Stimulated activated CD4-positive, alpha-beta T cell treated with anti-CD3 and anti-CD28 coated beads, Interleukin-2, amount 100 ng/mL, for 48 hours (primary cell): ENCODE measurements at places on chromosomes 6 and 20.
A peak's percentile ranks its signal among the peaks of the same experiment; 100 is the strongest.

DNA sequence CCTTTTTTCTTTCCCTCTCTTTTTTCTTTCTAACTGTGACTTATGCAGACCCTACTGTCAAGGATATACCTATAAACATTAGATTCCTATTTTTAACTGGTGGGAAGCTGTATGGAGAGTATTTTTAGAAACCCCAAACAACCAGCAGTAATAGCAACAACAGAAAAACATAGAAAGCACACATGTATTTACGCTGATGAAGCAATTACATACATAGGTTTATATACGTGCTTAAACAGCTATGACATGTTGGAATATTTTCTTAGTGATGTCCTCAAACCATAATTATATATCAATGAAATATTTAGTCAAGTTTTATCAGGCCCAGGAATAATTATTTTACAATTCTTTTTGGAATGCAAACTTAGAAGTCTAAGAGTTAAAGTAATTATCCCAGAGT lies 294.3 kb upstream of the SOX4 start:
- no peak for DNase-seq

DNA sequence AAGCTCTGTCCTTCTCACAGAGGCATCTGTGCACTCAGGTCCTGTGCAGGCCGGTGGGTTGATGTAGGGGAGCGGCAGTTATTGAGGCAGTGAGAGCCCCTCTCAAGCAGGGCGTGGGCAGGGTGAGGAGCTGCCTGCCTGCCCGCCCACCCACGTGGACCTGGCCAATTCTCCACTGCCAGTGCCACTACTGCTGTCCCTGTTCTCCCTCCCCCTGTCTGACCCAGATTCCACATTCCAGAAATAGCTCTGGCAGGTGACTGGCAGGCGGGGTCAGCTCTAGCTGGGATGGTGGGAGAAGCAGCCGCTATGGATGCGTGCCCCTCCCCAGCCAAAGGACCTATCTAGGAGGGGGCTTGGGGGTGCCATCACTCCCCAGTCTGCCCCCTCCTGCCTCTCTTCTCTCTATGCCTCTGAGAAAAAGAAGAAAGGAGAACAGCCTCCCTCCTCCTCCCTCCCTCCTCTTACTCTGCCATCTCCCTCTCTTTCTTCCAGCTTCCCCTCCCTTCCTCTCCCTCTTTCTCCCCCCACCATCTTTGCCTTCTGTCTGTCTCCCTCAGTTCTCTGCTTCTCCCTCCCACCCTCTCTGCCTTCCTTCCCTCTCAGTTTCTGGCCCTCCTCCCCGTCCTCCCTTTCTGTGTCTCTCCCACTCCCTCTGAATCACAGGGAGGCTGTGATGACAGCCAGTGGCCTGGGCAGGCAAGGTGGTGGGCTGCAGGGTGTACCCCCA lies 86.5 kb upstream of the MYL9 start:
- no peak for DNase-seq

DNA sequence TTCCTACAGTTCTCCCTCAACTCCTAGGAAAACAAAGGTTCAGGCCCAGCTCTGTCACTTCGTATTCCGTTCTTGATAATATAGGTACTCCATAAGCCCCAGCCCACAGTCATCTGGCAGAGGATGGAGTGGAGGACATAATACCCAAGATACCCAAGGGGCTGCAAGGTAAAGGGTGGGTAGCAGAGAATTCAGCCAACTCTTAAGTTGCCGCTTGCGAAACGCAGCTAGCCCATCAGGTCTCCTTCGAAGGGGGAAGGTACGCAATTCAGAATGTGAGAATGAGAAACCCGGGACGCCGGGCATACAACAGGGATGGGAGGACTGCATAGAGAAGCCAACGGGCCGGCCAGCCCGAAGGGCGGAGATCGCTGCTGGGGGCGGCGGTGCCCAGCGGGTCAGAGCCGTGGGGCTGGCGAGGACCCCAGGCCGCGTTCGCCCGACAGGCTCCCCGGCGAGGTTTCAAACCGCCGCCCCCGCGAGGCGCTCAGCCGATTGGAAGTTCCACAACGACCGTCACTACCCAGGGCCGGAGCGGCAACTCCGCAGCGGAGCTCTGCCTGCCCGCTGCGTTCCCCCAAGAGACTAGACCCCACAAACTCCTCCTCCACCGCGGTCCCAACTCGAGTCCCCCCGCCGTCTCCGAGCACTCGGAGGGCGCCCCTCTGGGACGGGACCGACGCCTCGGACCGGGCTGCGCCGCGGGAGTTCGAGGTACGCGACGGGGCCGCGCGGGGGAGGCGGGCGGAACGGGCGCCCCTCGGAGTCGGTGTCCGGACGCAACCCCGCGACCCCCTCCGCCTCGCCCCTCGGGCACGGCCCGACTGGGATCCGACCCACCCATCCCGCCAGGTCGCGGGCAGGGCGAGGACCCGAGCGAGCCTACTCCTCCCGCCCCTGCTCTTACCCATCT lies 911 bp downstream of the CDK19 start:
- DNase-seq: peak; percentile 52

GRCh38 chr20:62220666-62221568 lies 839 bp upstream of the HRH3 start:
- DNase-seq: no peak

DNA sequence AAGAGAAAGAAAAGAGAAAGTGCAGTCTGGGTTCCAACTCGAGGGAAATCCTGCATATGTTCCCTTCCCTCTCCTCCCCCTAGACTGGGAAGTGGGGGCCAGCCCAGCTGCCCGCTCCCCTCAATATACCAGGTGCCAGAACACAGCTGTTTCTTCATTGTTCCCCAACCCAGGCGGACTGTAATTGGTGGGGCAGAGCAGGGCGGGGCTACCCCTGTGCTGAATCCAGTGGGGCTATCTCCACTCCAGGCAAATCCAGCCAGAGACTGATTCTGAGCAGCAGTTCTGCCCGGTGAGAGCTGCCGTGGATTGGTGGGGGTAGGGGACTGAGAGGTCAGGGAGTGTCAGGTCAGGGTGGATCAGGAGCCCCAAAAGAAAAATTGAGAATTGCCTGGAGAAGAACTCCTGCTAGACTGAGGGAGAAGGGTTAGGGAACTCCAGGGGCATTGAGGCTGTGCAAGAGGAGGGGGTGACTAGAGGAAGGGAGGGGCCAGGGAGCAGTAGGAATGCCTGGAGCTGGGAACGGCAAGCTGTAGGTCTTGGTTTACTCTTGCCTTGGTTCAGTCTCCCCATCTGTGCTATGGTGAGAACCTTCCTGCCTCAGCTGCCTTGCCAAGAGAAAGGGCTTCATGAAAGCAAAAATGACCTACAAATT lies at the start of gene MYMX:
TSS of gene MYMX (plus strand) at position 250 of the 655 bp plus-strand sequence. CDS start 546 bp downstream, outside the sequence.
- DNase-seq: no peak

GRCh38 chr6:44738601-44739146 lies 351.2 kb downstream of the CDC5L start:
- DNase-seq: no peak

DNA sequence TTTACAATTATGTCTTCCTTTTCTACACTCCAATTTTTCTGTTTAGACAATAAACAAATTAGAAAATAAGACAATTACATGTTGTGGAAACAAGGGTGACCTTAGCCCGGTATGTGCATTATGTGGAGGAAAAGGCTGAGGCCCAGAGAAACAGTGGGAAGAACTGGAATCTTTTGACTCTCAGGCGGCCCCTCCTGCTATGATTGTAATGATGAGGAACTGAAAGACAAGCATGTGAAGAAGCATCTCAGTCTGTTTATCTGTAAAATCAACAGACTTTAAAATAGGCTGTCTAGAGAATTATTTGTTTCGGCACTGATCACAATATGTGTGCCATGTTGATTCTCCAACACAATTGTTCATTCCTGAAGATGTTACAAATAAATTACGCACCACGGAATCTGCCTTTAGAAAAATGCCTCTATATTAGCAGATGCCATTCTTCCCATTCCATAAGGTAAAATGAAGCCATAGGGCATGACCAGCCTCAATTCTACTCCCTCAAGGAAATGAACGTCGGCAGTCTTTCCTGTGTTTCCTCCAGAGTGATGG lies 1201.6 kb upstream of the CITED2 start:
- no peak for DNase-seq

DNA sequence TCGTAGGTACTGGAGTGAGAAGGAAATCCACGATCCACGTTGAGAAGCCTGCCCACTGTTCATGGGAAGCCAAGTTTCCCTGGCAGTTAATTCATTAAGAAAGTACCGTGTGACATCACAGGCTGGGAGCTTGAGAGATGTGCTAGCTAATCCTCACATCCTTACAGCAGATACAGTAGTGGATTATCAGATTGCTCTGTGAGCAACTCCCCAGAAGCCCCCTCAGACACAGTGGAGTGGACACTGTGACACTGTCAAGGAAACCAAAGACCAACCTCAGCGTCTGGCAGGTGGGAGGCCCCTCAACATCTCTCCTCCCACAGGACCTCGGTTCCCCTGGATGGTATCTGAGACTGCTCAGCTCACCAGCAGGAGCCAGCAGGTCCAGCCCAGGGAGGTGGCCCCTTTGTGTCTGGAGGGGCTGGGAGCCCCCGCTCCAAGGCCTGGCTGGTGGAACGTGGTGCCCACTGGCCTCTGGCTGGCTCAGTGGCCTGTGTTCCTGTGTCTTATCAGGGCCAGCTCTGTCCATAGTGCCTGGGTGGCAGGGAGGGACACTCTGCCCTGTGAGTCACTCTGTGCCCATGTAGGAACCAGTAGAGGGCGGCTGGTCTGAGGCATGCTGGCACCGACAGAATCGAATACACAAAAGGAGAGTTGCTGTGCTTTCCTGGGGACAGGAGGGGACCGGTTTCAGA lies 7.2 kb downstream of the PYGB start:
- no peak for DNase-seq

DNA sequence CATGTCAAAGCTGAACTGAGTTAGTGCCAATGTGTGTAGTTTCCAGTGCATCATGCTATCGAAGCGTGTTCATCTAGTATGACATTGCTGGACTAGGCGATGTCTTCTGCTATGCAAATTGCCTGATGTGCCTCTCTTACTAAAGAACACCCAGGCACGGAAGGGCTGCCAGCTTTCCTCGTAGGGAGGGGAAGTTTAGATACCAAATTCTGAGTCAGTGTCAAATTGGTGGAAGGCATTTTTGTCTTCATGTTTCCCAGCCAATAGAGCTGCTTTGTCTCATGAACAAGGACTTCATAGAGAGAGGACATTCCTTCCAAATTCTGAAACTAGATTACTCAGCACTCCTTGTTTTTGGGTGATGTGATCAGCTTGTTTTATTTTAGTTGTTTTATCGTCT lies 320.1 kb downstream of the BTBD3 start:
- no peak for DNase-seq

- DNase-seq: no peak
Measured at GRCh38 chr6:27608916-27609883, 136.3 kb upstream of the ZNF184 start.

GRCh38 chr6:79515436-79515835 lies 21.8 kb downstream of the LCA5 start:
- no peak for DNase-seq

GRCh38 chr6:22596011-22596410 lies 26.6 kb downstream of the HDGFL1 start:
- no peak for DNase-seq

DNA sequence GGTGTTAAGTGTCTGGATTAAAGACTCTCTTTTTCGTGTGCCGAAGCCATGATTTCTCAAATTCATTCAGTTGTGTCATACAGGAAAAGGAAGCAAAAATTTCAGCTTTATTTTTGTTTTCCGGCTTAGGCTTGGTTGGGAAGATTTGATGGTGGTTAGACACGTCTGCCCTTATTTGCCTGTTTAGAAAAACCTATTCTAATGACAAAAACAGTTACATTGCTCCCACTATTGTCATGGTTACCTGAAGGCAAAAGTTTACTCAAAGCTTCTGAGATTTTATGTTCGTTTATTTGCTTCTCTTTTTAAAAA lies 982 bp downstream of the DNAJC5 start:
- DNase-seq: no peak

- no peak for DNase-seq
Measured at GRCh38 chr6:12369781-12370262, 79.7 kb downstream of the EDN1 start.

DNA sequence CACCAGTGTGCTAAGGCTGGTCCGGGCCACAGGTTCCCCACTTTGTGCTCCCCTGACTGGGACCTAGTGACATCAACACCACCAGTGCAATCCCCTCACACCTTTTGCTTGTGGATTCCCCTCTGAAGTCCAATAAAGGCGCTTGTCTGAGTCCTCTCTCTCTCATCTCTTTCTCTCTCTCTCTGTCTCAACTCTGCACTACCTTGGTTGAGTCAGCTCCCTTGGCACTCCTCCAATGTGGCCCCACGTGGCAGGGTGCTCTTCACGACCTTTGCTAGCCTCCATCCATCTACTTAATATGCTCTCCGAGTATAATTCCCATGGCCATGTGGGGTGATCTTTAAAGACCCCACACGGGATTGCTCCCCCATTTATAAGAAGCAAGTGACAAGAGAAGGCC lies 385.0 kb downstream of the CD83 start:
- no peak for DNase-seq

DNA sequence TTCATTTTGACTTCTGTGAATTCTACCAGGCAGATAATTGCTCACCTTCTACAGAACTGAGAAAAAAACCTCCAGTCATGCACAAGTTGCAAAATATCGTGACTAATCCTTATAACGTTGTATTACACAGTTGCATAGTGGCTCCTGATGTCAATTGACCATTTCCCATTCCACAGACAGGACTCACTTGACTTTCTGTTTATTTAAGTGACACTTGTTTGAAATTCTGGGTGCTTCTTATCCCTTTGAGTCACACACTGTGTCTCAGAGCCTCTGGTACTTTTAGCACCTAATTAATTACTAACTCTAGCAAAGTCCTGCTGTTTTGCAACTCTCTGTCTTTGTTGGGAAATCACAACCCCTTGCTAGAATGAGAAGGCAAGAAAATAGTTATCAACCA lies 16.2 kb upstream of the RSPO3 start:
- DNase-seq: no peak

DNA sequence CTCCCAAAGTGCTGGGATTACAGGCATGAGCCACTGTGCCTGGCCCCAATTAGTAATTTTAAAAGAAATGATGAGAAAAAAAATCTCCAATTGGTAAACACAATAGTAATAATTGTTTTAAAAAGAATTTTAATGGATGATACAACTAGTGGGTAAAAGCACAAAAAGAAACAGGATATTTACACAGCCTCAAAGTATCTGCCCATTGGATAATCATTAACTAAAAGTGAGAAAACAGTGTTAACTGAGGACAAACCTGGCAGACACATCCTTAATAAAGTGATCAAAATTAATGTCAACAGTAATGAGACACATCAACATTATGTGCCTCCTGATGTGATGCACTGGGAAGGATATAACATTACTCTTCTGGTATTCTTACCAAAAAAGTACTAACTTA lies 24.5 kb downstream of the DTNBP1 start:
- DNase-seq: no peak

DNA sequence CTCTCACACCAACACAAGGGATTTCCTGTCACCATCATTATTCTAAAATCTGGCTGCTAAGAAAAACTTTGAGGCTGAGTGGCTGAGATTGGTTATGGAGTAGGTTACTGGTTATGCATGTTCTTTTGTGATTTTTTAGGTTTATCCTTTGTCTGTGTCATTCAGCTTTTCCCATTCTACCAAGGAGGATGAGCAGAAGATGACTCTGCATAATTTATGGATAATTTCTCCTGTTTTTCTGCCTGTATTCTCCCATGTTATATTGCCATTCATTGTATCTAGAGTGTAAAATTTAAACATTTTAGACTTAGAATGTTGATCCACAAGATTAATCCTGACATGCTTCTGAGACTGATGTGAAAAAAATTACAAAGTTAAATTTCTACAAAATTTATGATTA lies 67.8 kb downstream of the SOBP start:
- no peak for DNase-seq

- no peak for DNase-seq
Measured at GRCh38 chr6:155075930-155076695, 81.0 kb downstream of the TIAM2 start.

GRCh38 chr6:16764188-16764950 lies 3.1 kb upstream of the ATXN1 start:
- no peak for DNase-seq

GRCh38 chr6:107690643-107691061 lies 133.5 kb downstream of the SCML4 start:
- DNase-seq: no peak
